Myocyte (in vitro differentiated cells): ENCODE measurements at places on chromosomes 7 and 10. TPM values are rescaled to one million over a fixed set of nuclear protein-coding genes. Genes with fewer than 3 reads are reported as not detected.

DNA sequence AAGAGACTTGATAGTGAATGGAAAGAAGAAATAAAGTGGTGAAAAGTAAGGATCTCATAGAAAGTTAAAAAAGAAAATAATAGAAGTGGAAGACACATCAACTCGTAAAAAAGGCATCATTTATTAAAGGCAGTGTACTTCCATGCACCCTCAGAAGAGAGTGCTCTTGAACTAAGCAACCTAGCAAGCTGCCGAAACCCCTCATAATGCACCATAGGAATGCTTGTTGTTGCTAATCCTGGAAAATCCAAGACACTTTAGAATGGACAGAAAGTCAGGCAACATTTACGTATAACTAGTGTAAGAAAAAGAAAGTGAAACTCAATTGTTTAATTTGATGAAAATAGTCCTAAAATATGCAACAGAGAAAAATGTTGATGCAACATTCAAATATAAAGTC is 12.8 kb downstream of the TFPI2 start:
- DNase-seq, result no peak

- DNase-seq, result no peak
Observed at GRCh38 chr7:40965774-40966173, 737.1 kb downstream of the INHBA start.

The GJC3 gene
- total RNA-seq, result not detected in 2 replicates

GRCh38 chr7:104156842-104157277 is 51.0 kb downstream of the ORC5 start:
- peak; percentile 18 for DNase-seq

DNA sequence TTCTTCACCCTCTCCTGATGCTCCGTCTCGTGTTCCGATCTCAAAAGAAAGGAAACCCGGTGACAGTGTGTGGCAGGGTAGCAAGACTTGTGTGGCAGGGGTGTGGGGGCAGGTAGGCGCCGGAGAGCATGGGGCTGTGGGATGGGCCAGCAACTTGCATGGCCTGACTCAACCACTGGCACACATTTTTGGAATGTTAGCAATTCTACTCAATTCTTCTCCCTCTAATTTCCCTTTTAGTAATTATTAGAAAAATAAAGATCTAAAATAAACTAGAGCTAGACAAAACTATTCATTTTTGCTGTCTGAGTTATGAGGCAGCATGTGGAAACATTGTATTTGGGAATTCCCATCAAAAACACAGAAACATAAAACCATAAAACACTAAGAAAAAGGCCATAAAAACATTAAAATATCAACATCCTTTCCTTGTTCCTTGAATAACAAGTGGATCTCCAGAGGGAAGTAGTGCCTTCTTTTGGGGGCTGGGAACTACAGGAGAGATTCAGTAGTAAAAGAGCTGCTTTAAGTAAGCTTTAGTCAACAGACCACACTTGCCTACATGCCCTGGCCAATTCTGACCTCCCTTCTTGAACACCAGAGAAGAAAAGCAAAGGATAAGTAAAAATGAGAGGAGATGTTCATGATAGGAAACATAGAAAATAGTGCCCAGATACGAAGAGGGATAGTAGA is 21.8 kb downstream of the SEMA3C start:
- no peak for DNase-seq

DNA sequence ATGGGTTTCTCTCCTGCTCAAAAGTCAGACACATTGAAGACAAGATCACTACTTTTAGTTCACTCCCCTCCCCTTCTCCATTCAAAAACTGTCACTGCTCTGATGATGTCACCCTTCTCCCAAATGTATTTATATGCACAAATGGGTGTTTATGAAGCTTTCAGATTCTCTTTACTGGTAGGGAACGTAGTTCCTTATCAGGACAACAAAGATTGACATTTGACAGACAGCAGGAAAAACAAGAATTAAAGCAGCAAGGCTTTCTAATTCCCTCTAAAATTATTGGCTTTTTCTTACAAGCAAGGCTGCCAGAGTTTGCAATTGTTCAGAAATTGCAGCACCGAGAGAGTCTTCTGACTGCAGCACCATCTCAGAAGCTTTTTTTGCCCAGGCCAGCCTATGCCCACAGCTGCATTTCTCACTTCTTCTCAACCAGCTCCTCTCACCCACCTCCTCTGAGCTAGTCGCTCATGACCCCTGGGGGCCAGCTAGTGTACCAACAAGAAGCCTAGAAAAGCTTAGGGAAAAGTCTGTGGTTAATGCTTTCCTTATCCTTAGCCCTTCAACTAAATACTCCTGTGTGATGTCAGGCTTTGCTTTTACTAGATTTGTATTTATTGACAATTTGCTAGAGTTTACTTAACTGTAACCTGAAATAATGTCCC is 265.1 kb downstream of the HTR7 start:
- DNase-seq, result peak; percentile 55

DNA sequence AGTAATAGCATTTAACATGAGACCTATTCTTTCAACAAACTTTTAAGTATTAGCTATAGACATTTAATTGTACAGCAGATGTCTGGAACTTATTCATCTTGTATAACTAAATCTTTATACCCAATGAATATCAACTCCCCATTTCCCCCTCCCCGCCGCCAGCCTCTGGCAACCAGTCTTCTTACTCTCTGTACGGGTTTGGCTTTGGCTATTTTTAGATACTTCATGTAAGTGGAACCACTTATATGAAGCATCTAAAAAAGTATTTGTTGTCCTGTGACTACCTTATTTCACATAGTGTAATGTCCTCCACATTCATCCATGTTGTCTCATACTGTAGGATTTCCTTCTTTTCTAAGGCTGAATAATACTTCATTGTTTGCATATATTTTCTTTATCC is 60.8 kb downstream of the RAB18 start:
- no peak for DNase-seq
